ENCODE measurements at places on chromosomes 12 and 14.

- DNase-seq: no peak
These were observed 664.7 kb upstream of the FBXO33 start for GRCh38 chr14:40096968-40097367.

DNA sequence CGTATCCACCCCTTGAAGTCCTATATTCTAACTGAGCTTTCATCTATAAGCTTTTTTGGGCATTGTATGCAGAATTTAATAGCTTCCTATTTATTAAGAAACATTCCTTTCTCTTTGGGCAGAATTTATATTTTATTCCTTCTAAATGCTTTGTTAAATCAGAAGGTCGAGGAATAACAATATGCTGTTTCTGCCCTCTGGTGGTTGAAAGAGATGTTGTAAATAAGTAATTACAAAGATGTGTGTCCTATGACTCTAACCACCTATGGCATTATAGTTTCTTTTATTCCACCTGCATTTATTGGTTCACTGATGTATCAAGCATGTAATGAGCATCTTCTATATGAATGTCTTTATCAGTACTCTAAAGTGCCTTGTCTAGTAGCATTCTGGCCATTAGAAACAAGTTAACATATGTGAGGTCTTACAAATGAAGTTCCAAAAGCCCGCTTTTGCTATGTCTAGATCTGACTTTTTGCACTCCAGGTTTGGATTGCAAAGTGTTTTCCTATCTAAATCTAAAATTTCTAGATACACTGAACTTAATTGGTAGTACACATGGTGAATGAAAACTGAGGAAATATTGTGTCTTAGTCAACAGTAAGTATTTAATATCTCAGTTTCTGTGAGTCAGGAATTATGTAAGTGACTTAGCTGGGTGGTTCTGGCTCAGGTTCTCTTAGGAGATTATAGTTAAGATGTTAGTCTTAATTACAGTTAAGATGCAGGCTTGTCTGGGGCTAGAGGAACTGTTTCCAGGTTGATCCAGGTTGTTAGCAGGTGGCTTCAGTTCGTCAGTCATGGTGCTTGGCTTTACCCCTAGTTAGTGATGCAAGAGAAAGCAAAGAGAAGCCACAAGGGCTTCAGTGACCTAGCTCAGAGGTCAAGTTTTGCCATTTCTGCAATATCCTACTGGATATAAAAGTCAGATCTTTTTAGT is 57.5 kb downstream of the PLEKHA5 start:
- peak; percentile 41 for DNase-seq

DNA sequence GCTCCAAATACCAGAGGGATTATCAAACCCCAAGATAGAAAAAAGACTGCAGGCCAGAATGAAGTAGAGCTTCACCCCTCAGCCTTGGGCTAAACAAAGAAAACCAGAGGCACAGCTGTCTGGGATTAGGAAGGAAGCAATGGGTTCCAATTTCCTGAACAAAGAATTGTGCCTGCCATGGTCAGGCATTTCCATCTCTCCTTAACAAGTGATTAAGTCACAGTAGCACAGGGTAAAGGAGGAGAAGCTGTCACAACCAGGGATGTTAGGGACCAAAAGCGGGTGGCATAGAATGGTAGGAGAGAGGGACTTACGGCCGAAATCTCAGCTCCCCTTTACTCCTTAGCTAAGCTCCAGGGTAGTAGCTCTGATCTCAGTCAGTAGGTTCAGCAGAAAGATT is 33.9 kb downstream of the SPTLC2 start:
- peak; percentile 20 for DNase-seq

DNA sequence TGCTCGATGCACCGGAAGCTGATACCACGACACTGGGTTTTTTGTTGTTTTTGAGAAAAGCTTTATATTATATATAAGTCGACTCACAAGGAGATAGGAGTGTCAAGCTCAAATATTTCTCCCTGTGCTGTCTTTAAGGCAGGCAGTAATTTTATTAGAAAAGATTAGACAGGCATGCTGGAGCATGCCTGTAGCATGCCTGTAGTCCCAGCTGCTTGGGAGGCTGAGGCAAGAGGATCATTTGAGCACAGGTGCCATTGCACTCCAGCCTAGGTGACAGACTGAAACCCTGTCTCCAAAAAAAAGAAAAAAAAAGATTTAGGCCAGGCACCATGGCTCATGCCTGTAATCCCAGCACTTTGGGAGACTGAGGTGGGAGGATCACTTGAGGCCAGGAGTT is 51.8 kb downstream of the GNS start:
- DNase-seq: no peak

DNA sequence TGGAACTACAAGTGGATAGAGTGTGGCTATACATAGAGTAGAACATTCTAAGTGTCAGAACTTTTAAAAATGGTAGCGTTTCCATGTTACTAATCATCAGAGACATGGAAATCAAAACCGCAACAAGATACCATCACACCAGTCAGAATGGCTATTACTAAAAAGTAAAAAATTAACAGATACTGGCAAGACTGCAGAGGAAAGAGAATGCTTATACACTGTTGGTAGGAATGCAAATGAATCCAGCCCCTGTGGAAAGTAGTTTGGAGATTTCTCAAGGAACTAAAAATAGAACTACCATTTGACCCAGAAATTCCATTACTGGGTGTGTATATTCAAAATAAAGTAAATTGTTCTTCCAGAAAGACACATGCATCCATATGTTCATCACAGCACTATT is 518.6 kb downstream of the NELL2 start:
- no peak for DNase-seq

DNA sequence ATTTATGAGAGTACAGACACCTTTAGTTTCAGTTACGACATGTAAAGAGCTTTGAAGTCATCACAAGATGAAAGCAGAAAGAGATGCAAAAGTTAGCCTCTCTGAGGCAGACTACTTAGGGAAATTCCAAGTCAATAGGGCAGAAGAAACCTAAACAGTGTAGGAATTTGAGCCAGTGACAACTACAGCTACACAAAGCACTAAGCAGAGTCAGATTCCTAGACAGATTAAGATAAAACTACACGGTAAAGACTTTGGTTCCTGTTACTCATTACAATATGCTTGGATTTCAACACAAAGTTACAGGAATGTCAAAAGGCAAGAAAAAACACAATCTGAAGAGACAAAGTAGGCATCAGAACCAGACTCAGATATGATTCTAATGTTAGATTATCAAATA is 1302.3 kb downstream of the FSCB start:
- DNase-seq: no peak

DNA sequence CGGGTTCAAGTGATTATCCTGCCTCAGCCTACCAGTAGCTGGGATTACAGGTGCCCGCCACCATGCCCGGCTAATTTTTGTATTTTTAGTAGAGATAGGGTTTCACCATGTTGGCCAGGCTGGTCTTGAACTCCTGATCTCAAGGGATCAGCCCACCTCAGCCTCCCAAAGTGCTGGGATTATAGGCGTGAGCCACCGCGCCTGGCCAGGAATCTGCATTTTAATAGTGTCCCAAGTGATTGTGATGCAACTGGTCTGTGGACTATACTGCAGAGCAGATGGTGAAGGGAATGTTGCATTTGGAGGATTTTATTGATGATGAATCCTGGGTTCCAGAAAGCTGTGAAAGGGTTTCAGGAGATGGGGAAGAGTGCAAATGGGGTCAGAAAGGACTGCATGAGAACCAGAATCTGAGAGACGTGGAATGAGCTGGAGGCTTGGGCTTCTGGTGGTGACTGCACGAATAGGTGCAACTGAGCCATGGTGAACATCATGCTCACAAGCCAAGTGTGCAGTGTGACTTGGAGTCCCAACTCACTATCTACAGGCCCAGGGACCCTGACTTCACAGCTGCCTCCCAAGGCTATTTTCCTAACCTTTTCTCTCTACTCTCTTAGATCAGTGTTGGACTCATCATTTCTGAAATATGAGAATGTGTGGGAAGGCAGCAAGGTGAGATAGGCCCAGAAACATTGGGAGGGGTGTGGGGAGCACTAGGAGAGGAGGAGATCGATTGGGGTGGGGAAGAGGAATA is 4.5 kb downstream of the RPS26 start:
- DNase-seq: no peak

- no peak for DNase-seq
These were observed 52.3 kb upstream of the FUT8 start for GRCh38 chr14:65360144-65360784.

DNA sequence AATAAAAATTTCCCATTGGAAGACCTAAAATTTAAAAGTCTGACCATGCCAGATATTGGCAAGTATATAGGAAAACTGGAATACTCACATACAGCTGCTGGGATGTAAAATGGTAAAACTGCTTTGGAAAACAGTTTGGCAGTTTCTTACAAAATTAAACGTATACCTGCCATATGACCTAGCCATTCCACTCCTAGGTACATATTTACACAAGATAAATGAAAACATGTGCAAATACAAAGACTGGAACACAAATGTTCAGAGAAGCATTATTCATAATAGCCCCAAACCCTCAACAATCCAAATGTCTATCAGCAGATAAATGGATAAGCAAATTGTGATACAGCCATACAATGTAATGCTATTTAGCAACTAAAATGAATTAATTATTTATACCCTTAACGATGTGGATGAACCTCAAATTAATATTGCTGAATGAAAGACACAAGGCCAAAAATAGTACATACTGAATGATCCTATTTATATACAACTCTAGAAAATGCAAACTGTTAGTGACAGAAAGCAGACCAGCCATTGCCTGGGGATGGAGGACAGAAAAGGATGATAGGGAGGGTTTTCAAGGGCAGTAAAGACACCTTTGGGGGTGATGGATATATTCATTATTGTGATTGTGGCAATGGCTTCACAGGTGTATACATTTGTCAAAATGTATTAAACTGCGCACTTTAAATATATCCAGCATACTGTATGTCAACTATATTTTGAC is 21.3 kb upstream of the TCP11L2 start:
- no peak for DNase-seq

GRCh38 chr12:46493150-46493833 is 120.7 kb upstream of the SLC38A2 start:
- DNase-seq: no peak

- no peak for DNase-seq
These were observed 440 bp upstream of the ISM2 start for GRCh38 chr14:77498984-77499527.

- no peak for DNase-seq
These were observed 172.8 kb downstream of the KTN1 start for GRCh38 chr14:55752580-55753390.

DNA sequence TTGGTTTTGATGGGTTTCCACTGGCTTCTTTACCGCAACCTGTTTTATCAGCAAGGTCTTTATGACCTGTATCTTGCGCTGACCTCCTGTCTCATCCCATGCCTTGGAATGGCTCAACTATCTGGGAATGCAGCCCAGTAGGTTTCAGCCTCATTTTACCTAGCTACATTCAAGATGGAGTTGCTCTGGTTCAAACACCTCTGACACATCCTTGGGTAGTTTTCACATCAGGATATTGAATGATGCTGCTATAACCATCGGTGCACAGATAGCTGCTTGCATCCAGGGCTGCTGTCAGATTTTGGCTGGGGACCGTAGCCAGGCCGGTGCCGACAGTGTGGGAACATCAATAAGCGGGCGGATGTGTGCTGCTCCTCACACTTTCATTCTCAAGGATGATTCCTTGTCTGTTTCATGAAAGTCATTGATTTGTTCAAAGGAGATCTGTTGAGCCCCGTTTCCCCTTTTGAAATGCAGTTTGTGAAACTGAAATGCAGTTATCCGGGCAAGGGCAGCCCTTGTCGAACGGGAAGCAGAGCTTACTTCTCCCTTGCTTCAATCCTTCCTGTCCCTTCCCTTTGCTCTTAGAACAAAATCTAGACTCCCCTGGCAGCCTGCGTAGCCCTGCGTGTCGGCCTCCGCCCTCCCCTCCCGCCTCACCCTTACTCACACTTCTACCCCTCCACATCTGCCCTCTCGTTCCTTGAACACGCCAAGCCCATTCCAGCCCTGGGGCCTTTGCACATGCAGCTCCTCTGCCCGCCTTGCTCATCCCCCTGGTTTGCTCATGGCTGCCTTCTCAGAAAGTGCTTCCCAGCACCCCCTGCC is 49.2 kb upstream of the NCOR2 start:
- DNase-seq: no peak

GRCh38 chr12:50636505-50636904 is 127.4 kb upstream of the ATF1 start:
- DNase-seq: no peak

DNA sequence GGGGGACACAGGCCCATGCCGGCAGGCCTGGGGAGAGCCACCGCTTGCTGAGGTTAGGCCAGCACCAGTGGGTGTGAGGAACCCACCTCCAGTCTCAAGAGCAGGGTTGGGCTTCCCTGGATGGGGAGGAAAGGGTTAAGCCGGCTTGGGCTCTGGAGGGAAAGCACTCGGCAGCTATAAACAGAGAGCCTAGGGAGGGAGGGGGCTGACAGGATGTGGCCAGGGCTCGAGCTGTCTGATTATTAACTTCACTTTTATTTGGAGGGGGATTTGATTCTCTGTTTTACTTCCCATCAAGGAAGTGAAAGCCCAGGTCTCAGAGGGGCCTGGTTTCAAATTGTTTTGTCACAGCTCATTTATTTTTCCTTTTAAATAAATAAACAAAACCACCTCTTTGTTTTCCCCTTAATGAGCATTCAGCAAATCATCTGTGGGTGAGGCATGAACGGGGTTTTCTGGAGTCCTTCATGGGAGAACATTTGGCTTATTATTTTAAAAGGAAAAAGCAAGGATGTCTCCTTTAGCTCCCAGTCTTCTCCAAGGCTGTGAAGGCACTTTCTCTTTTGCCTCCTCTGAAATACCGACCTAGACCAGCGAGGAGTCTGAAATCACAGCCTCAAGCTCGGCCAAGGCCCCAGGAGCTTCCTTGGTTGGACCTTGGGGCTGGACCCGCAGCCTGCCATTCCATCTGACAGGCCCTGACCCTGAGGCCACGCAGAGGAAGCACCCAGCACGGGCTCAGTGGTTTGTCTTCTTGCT is 21.9 kb upstream of the ZFP36L1 start:
- DNase-seq: peak; percentile 73

GRCh38 chr14:32565256-32565655 is 236.2 kb downstream of the AKAP6 start:
- no peak for DNase-seq

DNA sequence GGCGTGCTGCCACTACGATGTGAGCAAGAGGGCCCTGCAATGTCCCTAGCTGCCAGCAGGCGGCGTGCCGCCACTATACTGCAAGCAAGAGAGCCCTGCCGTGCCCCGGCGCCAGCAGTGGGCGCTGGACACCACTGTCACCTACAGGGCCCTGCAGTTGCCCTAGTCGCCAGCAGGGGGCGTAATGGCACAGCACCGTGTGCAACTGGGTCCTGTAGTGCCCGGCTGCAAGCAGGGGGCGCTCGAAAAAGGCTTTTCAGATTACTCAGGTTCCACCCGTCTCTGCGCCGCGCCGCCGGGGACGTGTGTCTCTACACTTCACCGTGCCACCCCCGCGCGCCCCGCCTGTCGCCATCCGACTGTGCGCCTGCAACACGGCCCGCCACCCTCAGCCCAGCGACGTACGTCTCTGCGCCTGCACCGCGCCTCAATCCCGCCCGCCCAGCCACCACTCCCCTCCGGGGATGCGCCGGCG is 1356.9 kb downstream of the TMEM121 start:
- DNase-seq: no peak

DNA sequence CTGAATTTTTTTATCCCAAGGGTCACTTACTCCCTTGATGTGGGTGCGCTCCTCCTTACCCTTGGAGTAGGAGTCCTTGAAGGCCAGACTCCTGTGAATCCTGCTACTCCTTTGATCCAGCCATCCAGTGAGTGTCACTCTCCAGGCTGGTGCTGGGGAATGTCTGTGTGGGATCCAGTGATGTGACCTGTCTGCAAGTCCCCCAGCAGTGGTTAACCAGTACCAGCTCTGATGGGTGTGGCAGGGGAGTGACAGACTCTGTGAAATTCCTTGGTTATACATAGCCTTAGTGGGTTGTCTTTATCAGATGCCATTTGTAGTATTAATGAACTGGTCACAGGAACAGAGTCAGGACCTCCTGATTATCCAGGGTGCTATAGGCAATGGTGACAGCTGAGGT is 409.5 kb upstream of the LMO3 start:
- DNase-seq: no peak

All from hindlimb muscle (tissue), 1 donor.